ENCODE measurements at places on chromosomes 13 and 19.

DNA sequence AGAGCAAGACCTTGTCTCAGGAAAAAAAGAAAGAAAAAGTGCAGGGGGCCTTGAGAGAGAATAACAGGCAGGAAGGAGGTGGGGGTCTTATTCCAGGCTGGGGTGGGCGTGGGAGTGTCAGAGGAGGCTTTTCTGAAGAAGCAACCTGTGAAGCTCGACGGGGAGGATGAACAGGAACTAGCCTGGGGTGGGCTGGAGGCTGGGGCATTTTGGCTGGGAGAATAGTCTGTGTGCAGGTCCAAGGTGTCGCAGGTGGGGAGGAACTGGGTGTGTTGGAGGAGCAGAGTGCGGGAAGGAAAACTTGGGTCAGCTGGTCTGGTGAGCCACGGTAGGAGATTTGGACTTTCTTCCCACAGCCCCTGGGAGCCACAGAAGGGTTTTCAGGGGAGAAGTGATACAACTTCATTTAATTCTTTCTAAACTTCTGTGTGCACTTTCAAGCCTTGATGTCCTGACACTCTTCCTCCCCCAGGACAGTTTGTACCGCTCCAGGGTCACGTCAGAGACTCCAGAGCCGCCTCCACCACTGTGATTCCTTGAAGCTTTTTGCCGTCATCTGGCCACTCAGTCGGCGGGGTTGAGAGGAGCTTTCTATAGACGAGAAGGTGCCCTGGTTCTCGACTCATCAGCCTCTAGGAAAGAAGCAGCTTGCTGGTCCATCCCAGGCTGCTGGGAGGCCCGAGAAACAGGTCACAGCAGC lies 138.7 kb downstream of the SIPA1L3 start:
- DNase-seq = no peak

DNA sequence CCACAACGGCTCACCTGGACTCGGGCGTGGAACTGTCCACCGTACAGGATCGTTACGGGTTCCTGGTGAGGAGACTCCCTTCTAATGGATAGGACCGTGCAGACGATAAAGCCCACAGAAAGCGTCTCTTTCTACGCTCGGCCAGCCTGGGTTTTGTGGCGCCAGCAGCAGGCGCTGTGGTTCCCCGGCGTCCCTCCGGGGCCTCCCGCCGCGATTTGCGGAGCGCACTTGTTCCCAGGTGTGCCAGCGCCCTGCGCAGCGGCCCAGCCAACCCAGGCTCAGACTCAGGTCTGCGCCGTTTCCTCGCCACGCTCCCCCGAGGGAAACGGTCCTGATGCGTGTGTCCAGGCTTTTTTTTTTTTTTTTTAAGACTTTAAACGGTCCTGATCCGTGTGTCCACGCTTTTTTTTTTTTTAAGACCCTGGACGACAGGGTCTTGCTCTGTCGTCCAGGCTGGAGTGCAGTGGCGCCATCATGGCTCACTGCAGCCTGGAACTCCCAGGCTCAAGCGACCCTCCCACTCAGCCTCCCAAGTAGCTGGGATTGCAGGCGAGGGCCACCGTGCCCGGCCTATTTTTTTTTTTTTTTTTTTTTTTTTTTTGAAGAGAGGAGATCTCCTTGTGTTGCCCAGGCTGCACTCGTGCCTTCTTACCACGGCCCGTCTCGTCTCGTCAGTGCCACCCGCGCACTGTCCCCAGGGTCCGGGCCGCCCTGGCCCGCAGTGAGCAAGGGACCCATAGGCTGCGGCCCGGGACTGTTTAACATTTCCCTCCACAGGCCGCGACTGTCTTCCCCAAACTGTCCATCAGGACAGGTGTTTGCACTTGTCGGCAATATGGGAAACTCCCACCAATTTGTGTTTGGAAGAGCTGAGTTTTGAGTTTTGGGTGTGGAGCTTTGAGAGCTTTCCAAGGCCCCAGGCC lies 23.8 kb downstream of the GJA3 start:
- DNase-seq = no peak

DNA sequence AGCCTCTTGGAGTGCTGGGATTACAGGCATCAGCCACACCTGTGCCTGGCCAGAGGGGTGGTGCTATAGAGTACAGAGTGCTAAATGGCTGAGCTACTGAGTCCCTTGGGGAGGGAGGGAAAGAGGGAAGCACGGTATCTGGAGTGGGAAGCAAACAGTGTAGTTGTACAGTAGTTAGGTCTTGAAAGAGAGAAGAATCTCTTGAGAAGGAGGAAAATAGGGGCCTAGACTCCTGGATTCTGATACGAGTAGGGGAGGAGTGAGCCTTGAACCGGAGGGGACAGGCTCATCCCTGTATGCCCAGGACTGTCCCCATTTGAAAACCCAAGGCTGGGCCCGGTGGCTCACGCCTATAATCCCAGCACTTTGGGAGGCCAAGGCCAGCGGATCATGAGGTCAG lies 5.1 kb downstream of the MYADM start:
- DNase-seq = no peak

DNA sequence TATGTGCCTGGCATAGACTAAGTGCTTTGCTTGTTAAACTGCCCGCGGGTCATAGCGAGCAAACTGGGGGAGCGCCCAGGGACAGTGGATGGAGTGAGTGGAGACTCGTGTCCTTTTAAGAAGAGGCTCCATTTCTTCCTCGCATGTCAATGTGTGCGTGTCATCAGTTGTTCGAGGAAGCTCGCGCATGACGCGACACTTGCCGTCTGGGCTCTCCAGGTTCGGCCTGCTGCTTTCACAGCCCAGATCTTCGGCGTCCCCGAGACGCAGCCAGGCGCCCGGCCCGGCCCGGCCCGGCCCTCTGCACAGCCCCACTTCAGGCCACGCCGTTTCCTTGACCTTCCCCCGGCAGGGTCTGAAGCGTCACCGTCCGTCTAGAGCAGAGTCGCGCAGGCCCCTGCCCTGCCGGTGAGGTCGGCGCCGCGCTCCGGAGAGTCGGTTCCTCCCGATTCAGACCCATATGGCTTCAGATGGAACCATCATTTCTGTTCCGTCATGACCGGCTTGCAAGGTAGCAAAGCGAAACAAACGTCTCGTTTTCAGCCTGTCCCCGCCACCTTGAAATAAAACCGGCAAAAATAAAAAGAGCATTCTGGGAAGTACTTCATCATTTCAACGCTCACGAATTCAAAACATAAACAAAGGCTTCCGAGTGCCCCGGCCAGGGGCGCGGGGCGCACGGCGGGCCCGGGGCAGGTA lies 599 bp upstream of the ARHGEF7 start:
- no peak for DNase-seq

GRCh38 chr13:26618726-26619125 lies 61.2 kb downstream of the WASF3 start:
- no peak for DNase-seq

- no peak for DNase-seq
Measured at GRCh38 chr13:111486801-111487200, 166.4 kb downstream of the TEX29 start.

DNA sequence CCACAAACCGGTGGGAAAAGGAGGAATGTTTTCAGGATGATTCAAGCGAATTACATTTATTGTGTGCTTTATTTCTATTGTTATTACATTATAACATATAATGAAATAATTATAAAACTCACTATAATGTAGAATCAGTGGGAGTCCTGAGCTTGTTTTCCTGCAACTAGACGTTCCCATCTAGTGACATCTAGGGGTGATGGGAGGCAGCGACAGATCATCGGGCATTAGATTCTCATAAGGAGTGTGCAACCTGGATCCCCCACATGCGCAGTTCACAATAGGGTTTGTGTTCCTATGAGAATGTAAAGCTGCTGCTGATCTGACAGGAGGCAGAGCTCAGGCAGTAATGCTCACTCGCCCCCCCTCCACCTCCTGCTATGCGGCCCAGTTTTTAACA lies 54.5 kb downstream of the SPTBN4 start:
- DNase-seq = no peak

- no peak for DNase-seq
Measured at GRCh38 chr13:51714663-51715168, 89.2 kb downstream of the DHRS12 start.

- no peak for DNase-seq
Measured at GRCh38 chr19:18503971-18504885, 17.6 kb downstream of the ELL start.

GRCh38 chr13:77306458-77306857 lies 20.4 kb downstream of the MYCBP2 start:
- DNase-seq = no peak

- DNase-seq = no peak
Measured at GRCh38 chr13:50668691-50669271, 174.7 kb downstream of the DLEU7 start.

DNA sequence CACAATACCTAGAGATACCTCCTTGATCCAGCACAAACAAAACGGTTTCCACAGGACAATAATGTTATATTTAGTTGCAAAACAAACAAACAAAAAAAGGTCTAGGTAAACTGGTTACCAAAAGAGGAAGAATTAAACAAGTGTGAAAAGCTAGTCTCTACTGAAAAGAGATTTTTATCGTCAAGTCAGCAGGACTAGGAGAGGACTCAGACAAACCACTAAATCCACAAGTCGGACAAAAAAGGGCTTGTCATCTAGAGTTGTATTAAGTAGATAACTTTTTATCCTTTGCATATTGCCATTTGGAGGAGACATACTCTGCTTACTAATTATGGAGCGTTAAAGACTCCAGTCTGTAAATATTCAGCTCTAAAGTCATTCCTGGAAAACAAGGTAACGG lies 9.9 kb upstream of the KPNA3 start:
- no peak for DNase-seq

DNA sequence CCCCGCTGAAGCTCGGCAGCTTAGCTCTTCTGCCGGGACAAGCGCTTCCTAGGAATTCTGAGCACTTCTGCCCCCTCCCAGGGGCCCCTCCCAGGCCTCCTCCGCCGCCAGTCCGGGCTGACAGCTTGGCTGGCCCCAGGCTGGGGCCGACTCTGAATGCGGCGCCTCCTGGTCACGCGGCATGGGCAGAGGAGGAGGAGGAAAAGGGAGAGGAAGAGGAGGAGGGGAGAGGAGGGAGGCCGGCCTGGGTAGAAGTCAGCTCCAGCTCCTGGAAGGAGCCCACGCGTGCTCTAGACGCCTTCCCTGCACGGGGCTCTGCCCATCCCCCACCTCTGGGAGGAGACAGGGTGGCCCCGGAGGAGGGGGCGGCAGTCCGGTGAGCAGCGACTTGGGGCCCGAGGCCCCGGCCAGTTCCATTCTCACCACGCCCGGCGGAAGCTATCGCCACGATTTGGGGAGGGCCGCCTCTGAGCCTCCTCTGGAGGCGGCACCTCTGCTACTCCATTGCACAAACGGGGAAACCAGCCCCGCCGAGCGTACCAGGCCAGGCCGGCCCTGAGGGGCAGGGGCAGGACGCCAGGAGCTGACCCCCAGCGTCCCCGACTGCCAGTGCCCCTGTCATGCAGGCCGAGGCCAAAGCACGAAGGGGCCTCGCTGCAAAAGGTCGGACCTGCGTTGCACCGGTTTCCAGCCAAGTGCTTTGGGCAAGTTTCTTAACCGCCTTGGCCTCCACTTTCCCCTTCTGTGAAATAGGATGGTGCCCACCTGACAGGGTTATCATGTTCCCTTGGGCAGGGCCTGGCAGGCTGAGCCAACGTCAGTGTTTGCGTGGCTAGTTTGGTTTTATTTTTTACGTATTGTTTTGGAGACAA lies 31.6 kb downstream of the CCNE1 start:
- DNase-seq = no peak

GRCh38 chr13:98981369-98982080 lies 3.7 kb upstream of the DOCK9 start:
- DNase-seq = no peak

DNA sequence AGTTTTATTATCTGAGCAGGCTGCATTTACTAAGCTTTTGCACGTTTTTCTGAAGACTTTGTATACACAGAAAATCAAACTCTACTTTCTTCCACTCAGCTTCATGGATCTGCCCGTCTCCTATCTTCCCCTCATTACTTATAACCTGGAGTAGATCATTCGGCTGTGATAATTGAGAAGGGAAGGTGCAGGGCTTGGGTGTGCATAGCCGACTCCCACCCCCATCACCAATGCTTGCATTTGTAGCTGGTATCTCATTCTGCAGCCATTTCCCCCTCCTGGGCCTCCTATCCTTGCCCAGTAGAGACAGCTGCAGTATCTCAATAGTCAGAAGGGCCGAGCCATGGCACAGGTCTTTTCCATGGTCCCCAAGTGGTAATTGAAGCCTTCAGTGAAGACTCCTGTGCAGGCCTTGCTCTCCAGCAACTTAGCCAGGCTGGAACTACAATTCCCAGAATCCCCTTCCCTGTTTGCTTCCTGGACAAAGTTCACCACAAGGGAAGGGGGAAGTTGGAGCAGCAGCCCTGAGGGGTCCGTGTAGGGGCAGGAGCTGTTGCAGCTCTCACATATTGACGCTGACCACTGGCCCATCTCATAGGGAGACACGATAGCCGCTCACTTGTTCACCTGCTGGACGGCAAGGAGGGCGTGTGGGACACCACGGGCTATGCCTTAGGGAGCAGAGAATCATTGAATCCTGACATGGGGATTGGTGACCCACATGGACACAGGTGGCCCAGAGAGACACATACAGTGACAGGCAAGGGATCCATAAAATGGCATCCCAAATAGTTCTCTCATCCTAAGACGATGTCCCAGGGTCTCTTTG lies 2.1 kb upstream of the SIGLEC8 start:
- peak; percentile 15 for DNase-seq
